ELF-1 (cell line): ENCODE measurements at places on chromosomes 4 and X.

GRCh38 chr4:34176609-34177008 lies 2067.7 kb downstream of the ARAP2 start:
- DNase-seq: no peak

GRCh38 chr4:181971973-181972372 lies 271.2 kb upstream of the TENM3 start:
- no peak for DNase-seq

GRCh38 chr4:188714501-188714900 lies 575.3 kb downstream of the TRIML1 start:
- no peak for DNase-seq

DNA sequence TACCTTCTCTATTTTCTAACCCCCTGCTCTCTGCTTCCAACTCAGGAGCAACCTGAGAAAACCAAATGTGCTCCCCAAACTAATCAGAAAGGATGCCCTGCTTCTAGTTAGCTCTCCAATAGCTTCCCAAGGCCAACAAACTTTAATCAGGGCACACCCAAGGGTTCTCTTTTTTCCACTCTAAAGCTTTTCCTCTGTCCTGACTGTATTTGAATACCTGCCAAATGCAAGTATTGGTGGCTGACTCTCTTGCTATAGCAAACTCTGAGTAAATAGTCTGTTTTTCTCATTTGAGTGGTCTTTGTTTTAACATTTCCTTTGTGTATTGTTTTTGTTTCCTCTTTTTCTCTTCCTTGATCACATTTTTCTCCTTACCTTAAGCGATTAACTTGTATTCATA lies 52.5 kb downstream of the GBA3 start:
- DNase-seq: no peak

DNA sequence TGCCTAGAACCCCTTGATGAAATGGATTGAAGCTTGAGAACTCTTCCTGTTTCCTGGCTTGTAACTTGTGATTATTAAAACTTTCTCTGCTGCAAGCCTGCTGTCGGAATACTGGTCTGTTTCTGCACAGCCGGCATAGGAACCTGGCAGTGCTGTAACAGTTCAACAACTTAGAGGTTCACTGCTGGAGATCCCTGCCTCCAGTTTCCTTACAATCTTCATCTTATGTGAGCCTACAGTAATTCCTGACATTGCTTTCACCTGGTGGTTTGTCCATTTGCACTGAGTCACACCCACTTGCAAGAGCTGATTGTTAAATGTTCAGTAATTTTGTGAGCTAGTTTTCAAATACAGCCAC lies 1.3 kb upstream of the SEPSECS start:
- DNase-seq: no peak

- peak; percentile 72 for DNase-seq
Measured at GRCh38 chrX:46642145-46642544, 68.6 kb downstream of the CHST7 start.

DNA sequence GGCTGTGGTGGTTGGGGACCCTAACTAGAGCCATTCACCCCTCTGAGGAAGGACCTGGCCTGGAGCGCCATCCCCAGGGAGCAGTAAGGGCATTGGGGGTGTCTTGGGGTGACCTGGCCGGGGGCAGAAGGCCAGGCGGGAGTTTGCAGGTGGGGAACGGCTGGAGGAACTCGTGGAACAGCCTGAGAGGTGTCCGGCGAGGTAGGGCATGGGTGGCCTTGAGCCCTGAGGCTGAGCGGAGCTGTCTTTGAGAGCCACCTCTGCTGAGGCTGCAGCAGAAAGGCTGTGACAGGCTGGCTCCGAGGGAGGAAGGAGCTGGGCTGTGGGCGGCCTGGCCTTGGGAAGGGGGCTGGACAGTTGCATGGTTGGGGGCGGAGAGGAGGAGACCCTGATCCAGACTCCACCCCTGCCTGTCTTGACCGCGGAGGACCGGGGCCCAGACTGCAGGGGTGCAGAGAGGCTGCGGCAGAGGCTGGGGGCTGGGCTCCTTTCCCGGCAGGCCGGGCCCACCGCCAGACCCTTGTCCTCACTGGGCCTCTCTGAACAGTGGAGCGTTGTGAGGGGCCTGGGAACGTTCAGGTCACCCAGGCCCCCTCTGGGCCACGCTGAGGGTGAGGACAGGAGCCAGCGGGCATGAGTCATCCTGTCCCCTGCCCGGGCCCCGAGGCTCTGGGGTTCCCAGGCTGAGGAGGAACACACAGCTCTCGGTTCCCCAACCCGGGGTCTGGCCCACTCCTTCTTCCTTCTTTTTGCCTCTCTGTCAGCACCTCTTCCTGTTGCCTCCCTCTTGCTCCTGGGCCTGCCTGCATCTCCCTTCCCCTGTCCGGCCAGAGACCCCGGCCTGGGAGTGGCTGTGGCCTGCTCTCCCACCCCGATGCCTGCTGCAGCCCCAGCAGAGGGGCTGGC lies 8.1 kb downstream of the SH3BP2 start:
- peak; percentile 85 for DNase-seq

DNA sequence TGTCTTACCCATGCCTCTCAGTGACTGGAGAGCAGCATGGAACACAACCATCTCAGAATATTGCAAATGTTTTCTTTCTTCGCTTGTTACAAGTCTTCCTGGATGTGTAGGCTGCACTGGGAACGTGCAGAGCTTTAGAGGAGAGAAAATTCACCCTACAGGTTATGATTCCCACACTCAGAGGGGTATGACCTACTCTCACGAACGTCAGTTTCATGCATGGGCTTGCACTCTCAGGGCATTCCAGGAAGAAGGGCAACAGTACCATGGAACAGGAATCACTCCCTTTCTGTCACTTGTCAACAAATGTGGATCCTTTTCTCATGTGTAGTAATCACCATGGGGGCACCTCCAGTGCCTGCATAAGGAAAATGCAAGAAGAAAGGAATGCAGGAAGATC lies 75.8 kb downstream of the NBDY start:
- DNase-seq: no peak

- DNase-seq: peak; percentile 39
Measured at GRCh38 chr4:84258905-84259830, 239.9 kb downstream of the NKX6-1 start.

DNA sequence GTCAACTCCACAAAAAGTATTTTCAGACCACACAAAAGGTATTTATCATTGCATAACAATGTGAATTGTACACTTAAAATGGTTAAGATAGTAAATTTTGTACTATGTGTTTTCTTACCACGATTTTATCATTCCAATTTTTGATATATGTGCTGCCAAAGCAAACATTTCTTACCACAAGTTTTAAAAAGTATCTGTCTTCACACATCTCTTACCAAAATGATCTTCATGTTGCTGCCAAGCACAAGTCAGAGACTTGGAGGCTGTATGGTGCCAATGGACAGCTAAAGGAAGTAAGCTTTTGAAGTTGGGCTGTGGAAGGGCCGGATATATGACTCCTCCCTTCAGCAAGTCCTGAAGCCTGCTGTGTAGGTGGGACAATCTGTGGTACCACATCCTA lies 67.9 kb downstream of the TMLHE start:
- DNase-seq: no peak

DNA sequence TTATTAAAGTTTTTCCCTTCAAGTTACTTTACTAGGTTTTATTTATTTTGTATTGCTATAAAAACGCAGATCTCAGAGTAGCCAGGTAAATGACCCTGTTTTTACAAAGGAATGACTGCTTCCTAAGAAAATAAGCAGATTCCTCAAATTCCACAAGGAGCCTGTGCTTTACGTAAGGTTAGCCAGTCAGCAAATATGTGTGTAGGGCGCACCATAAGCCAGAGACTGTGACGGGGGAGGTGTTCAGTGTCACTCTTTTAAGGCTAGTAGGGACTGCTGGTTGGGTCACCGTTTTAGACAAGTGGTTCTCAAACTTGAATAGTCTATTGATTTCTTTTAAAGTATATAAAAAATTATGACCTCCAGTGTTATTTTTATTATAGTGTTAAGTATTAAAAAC lies 119.9 kb downstream of the ANK2 start:
- peak; percentile 53 for DNase-seq

DNA sequence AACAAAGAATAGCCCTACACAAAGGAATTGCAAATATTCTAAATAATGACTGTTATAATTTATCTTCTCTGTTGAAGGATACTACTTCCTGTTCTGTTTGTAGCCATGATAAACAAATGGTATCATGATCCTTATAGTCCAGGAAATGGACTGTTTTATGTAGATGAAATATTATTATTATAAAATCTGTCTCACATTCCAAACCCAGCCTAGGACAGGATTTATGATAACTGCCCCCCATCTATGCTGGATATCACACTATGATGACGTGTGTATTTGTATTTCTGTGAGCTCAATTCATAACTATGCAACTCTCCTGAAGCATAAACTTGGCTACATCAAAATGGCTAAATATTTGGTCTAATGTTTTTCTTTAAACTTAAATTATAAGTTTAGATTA lies 21.3 kb downstream of the DMD start:
- no peak for DNase-seq

GRCh38 chr4:91298824-91299223 lies 1004.9 kb upstream of the GRID2 start:
- no peak for DNase-seq

DNA sequence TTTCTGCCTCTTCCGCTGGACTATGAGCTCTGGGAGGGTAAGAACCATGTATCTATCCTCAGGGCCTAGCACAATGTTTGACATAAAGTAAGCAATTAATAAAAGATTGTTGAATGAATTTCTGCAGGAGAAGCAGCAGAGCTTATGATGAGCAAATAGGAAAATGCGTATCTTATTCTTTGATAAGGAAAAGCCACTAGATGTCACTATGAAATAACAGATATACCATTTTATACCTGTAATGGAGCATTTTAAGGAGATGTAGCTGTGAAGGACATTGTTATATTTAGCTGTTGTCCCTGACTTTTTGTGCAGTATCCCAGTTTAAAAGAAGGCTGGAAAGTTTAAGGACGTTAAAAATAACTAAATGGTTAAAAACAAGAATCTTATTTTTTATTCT lies 147.2 kb upstream of the MBNL3 start:
- DNase-seq: no peak

DNA sequence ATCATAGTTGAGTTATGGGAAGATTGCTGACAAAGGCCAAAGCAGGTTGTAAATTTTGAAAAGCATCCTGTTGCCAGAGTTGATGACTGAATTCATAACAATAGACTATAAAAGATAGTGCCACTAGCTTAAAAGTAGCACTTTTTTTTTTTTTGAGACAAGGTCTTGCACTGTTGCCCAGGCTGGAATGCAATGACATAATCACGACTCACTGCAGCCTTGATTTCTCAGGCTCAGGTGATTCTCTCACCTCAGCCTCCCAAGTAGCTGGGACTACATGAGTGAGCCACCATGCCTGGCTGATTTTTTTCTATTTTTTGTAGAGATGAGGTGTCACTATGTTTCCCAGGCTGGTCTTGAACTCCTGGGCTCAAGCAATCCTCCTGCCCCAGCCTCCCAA lies 122.7 kb downstream of the SPOCK3 start:
- no peak for DNase-seq

DNA sequence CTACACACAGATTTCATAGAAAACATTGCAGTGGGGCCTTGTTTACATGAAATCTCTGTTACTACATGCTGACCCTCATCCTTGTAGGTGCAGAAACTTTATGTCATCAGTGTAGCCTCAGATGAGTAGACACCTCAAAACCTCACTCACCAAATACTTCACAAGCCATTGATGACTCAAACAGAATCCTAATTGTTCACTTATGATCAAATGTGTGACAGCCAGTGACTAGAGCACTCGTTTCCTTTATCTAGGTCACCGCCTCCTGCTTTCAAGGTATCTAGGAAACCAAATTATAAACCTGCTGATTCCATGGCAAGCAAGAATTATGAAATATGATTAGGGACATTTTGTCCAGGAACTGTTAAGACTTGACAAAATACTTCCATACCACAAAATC lies 255.8 kb upstream of the GPRIN3 start:
- no peak for DNase-seq

GRCh38 chr4:140346136-140346535 lies 27.3 kb upstream of the SCOC start:
- DNase-seq: no peak

- no peak for DNase-seq
Measured at GRCh38 chrX:140933874-140934655, 68.3 kb upstream of the SPANXB1 start.
